ENCODE measurements at places on chromosomes 12 and 14.
A peak's percentile ranks its signal among the peaks of the same experiment; 100 is the strongest.

- no peak for DNase-seq
Measured at GRCh38 chr12:130608132-130608531, 108.0 kb downstream of the RIMBP2 start.

DNA sequence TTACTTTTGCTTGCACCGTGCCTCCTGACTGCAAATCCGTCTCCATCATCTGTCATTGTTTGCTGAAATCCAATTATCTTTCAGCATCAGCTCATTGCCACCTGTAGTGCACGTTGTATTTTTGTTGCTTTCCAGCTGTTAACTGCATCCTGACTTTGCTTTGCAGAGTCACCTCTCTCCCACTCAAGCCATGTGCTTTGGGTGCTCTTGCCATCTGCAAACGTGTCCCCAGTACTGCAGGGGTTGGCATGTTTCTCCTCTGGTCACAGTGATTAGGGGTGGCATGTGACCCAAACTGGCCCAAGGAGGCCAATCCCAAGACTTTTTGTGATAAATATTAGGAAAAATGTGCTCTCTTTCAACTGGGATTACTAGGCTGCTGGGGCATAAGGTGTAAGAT, 10.5 kb upstream of the TMED2 start:
- DNase-seq = no peak

DNA sequence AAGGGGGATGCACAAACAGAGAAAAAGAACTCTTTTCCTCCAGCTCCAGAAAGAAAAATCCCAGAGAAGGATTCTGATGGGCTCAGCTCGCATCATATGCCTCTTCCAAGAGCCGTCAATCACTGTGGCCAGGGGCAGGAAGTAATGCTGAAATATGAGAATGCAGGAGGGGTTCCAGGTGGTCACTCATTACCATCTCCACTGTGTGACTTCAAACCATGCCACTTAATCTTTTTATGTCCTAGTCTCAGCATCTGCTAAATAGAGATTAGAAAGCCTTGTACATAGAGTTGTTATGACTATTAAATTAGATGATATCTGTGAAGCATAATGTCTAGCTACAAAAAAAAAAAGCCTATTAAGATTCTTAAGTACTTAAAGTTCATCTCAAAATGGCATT, 65.6 kb upstream of the FICD start:
- DNase-seq = no peak

DNA sequence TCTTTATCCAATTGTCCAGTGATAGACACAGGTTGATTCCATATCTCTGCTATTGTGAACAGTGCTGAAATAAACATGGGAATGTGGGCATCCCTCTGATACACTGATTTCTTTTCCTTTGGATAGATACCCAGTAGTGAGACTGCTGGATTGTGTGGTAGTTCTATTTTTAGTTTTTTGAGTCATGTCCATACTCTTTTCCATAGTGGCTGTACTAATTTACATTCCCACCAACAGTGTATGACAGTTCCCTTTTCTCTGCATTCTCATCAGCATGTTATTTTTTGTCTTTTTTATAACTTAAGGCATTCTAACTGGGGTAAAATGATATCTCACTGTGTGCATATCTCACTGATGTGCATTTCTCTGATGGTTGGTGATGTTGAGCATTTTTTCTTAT, 24.8 kb upstream of the VASH1 start:
- no peak for DNase-seq

GRCh38 chr12:116884871-116885270, 3.6 kb upstream of the HRK start:
- DNase-seq = no peak

DNA sequence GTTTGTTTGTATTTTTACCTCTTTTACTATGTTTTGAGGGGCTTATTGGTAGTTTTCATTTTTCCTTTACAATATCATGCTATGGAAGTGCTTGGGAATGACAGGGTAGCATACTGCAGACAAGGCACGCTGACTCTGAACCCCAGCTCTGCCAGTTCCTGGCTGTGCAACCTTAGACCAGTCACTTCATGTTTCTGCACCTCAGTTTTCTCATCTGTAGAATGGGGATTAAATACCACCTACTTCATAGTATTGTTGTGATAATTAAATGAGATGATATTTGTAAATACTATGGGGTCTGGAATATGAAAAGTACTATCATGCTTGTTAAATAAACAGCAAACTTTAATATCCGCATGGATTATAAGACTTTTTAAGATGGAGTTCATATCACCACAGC, 35.4 kb downstream of the SRRM4 start:
- DNase-seq = no peak

GRCh38 chr14:50656776-50657175, 11.3 kb downstream of the SAV1 start:
- no peak for DNase-seq

GRCh38 chr14:35416108-35416750, 11.7 kb upstream of the NFKBIA start:
- peak; percentile 33 for DNase-seq

GRCh38 chr14:42323426-42323825, 716.8 kb downstream of the LRFN5 start:
- no peak for DNase-seq

- DNase-seq = no peak
Measured at GRCh38 chr12:92079054-92079385, 66.6 kb downstream of the BTG1 start.

- DNase-seq = no peak
Measured at GRCh38 chr14:93734086-93734822, 54.0 kb downstream of the PRIMA1 start.

DNA sequence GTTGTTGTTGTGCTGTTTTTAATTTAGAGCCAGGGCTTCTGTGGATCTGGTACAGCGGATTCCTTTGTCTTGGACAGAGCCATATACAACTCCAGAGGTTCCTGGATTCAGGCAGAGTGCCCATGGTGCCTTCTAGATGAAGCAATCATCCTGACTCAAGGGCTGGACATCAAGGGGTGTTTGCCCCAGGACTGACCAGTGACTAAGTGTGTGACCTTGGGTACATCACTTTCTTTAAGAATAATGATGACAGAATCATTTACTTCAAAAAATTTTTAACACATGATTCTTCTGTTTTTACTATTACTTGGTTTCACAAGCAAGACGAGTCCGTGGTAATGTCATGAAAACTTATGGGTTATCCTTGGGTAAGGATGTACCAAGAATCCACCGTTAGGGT, 397.3 kb downstream of the ZFP36L1 start:
- DNase-seq = peak; percentile 43

- DNase-seq = no peak
Measured at GRCh38 chr14:99600232-99600888, 3.6 kb downstream of the CCDC85C start.

GRCh38 chr12:92025462-92026207, 120.0 kb downstream of the BTG1 start:
- no peak for DNase-seq

GRCh38 chr14:88276923-88277596, 46.0 kb downstream of the KCNK10 start:
- no peak for DNase-seq

- DNase-seq = no peak
Measured at GRCh38 chr14:54137614-54137961, 181.0 kb upstream of the BMP4 start.

GRCh38 chr14:86414146-86414545, 884.2 kb downstream of the FLRT2 start:
- no peak for DNase-seq

DNA sequence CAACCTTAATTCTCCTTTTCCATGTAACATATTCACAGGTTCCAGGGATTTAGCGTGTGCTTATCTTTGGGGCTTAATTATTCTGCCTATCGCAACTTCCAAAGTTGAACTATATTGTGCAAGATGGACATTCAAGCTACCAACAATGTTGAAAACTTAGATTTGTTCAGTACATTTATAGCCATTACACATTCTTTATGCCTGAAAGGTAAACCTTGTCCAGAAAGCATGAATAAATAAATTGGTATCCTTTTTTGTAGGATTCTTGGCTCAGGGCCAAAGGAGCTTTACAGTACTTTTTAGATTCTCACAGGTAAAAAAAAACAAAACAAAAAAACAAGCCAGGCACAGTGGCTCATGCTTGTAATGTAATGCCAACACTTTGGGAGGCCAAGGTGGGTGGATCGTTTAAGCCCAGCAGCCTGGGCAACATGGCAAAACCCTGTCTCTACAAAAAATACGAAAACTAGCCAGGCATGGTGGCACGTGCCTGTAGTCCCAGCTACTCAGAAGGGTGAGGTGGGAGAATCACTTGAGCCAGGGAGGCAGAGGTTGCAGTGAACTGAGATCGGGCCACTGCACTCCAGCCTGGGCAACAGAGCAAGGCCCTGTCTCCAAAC, 3.3 kb downstream of the C12orf56 start:
- no peak for DNase-seq

DNA sequence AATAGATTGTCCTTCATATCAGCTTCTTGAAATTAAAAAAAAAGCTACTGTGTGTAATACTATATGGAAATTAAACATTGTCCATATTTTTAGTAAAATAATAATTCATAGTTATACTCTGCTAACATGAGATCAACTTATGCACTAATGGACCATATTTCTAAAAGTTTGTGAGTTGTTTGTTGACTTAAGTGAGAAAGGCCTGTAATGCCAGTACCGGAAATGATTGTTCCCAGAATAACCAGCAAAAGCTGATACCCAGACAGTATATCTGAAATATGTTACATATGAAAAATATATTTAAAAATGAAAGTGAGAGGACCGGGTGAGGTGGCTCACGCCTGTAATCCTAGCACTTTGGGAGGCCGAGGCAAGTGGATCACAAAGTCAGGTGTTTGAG, 35.9 kb downstream of the WNK1 start:
- no peak for DNase-seq

- DNase-seq = no peak
Measured at GRCh38 chr14:106209755-106210154, 683.4 kb downstream of the TMEM121 start.

DNA sequence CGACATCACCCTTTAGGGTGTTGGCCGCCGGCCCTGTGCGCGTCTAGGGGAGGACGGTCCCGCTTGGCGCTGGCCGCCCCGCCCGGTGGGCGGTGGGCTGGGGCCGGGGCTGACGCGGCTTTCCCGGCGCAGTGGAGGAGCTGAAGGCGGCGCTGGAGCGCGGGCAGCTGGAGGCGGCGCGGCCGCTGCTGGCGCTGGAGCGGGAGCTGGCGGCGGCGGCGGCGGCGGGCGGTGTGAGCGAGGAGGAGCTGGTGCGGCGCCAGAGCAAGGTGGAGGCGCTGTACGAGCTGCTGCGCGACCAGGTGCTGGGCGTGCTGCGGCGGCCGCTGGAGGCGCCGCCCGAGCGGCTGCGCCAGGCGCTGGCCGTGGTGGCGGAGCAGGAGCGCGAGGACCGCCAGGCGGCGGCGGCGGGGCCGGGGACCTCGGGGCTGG, 3.6 kb downstream of the TNFAIP2 start:
- DNase-seq = no peak

DNA sequence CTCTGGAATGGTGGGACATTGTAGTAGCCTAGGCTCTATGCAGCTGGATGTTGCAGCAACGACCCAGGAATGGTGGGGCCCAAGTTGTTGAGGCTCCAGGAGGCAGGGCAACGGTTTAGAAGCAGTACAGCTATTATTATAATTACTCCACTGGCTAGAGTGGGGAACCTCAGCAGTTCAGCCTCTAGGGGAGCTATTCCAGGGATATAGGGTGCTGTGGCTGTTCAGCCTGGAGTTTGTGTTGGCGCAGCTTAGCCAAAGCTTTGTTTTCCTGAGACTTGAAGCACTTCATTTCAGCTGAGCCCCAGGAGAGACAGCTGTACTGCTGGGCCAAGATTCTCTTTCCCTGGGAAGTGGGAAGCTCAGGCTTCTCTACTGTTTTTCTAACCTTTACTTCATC, 1023.0 kb upstream of the ATXN7L3B start:
- no peak for DNase-seq

GRCh38 chr12:11433664-11434063, 38.3 kb upstream of the PRB2 start:
- DNase-seq = no peak

DNA sequence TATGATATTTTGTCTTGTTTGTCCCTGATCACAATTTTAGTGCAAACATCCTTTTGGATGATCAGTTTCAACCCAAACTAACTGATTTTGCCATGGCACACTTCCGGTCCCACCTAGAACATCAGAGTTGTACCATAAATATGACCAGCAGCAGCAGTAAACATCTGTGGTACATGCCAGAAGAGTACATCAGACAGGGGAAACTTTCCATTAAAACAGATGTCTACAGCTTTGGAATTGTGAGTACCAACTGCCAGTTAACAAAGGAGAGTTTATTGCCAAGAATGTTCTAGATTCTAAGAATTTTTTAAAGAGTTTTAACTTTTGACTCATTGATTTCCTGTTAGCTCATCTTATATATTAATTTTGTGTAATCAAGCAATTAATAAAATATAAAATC, 55.4 kb downstream of the IRAK3 start:
- no peak for DNase-seq

DNA sequence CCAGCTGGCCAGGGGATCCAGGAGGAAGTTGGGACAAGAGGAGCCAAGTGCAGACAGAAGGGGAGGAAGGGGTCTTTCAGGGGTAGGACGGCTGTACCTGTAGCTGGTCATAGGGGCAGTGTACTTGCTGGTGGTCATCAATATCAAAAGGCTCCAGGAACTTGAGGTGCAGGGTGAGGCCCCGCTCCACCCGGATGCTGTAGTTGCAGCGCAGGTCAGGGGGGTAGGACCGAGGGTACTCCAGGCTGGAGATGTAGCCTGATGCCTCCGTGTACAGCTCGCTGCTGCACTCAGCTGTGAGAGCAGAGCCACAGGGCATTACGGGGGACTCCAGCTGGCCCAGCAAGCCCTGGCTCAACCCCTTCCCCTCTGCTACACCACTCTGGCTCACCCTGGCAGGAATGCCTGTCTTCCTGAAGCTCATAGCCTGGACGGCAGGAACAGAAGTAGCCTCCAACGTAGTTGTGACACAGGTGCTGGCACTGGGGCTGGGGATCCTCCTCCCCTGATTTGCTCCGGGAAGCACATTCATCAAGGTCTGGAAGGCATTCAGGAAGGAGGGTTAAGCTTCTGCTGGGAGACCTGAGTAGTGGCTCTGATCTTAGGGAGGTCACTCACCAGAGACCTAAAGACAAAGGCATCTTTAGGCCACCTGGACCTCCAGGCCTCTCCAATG, 2.9 kb downstream of the C1R start:
- no peak for DNase-seq

DNA sequence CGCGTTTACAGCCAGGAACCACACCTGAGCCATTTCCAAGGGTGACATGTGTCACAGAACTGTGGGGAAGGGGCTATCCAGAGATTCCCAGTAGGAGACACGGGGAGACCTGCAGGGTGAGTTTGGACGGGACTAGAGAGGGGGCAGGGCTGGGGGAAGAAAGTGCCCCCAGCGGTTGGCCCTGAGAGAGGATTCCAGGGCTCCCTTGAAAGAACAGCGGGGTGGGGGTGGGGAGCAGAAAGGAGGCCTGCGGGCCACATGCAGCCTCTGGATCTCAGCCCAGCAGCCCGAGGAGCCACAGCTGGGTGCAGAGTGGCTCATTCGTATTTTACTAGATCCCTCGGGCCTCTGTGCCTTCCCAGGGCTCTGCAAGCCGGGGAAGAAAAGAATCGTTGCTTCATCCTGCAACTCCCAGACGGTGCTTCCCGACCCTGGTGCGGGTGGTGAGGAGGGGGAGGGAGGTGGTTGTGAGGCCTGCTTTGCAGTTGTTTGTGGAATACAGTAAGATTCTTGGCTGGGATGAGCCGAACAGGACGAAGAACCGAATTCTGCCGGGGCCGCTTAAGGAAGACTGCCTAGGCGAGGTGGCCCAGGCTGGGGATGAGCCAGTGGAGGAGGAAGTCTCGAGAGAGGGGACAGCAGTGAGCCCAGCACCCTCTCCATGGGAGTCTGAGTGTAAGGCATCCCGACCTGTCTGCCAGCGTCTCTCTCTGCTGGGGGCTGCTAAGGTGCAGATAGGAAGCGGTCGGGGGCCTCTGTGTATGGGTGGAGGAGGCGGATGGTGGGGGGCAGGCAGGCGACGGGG, 36.1 kb upstream of the ANKRD9 start:
- DNase-seq = peak; percentile 33

All from mesenchymal stem cell (in vitro differentiated cells and primary cell).